ENCODE measurements at places on chromosomes 2 and 18.

- peak; percentile 50 for DNase-seq
Observed at GRCh38 chr2:237427769-237428506, 14.0 kb upstream of the COL6A3 start.

GRCh38 chr2:18588049-18588448 is 1.3 kb downstream of the NT5C1B start:
- DNase-seq, result no peak

DNA sequence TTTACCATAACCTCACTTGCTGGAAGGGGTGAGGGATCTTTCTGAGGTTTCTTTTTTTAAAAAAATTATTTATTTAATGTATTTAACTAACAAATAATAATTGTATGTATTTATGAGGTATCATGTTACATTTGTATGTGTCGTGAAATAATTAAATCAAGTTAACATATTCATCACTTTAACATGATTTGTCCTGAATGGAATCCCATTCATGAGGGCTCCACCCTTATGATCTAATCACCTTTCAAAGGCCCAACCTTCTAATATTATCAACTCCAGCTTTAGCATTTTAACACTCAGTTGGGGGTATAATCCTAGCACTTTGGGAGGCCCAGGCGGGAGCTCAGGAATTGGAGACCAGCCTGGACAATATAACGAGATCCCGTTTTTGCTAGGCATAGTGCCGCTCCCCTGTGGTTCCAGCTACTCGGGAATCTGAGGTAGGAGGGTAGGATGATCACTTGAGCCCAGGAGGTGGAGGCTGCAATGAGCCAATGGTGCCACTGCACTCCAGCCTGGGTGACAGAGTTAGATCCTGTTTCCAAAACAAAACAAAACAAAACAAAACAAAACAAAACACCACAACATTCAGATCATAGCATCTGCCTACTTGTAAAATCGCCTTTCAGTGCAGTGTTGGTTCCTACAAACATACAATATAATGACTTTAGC is 1.1 kb upstream of the TAF4B start:
- no peak for DNase-seq

GRCh38 chr2:8355102-8355859 is 326.6 kb upstream of the ID2 start:
- DNase-seq, result no peak

DNA sequence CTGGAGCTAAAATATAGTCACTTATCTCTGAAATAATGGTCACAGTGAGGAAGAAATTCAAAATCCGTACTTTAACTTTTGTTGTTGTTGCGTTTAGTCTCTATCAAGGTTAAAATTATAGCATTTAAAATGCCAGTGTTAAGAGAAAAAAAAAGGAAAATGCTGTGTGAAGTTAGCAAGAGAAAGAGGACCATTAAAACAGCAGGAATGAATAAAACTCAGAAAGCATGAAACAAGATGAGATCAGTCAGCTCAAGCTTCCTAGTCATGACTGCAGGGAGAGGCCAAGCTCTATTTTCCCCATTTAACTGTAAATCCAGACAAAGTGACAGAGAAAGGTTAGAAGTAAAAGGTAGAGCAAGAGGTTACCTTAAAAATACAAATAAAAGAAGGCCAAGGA is 281.7 kb upstream of the ATP5MC3 start:
- DNase-seq, result no peak

DNA sequence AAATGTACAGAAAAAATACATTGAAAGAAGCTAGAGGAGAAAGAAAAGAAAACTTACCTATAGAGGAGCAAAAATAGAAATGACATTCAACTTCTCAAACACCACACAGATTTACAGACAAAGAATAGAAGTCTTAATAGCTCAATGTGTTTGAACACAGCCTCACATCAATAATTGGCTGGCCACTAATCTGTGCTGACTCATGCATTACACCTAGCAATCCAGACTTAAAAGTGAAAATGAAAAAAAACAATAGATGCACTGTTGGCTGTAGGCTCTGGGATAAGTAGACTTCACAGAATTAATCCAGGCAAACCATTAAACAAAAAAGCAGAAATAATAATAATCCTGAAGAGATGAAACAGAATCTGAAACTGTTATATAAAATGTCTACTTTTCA is 961.3 kb upstream of the CELF4 start:
- no peak for DNase-seq

GRCh38 chr2:39529836-39530235 is 92.8 kb upstream of the MAP4K3 start:
- DNase-seq, result no peak

DNA sequence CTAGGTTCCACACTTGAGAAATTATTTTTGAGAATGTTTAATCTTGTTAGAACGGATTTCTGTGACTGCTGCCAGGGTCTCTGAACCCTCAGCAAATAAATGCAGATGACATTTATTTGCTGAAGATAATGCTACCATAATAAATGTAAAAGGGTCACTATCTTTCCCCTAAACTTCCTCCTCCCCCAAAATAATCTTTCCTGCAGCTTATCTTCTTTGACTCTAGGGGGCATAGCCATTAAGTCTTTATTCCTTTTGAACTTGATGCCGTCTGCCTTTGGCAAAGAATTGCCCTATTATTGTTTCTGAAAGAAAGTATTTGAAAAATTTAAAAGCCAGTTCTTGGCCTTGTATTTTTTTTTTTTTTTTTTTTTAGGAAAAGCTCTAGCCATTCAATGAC is 63.6 kb upstream of the ACSL3 start:
- no peak for DNase-seq

GRCh38 chr2:10576456-10576855 is 113.3 kb downstream of the NOL10 start:
- DNase-seq, result no peak

DNA sequence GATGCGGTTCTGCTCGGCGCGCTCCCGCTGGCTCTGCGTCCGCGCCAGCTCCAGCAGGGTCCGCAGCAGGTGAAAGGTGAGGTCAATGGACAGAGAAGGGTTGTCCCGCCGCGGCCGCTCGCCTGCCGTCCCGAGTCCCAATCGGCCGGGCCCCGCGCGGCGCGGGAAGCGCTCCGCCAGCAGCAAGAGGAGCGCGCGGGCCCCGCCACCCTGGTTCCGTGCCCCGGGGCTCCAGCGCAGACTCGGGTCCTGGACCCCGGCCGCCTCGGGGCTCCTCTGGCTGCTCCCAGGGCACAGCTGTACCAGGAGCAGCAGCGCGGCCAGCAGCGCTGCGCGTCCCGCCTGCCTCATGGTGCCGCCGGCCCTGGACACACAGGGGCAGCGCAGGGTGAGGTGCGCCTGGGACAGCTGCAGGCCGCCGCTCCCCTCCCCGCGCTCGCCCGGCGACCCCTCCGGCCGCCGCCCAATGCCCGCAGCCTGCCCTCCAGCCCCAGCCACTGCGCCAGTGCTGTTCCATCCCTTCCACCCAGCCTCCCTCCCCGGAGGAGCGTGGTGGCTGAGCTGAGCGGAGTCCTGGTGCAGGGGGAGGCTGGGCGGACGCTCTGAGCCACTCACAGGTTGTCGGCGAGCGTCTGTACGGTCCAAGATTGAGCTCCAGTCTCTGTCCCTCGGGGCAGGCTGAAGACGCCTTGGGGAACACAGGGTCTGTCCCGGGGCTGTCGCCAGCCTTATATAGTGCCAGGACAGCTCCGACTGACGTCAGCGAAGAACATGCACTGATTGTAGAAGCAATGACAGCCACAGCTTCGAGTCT is 493 bp downstream of the UCN start:
- no peak for DNase-seq

DNA sequence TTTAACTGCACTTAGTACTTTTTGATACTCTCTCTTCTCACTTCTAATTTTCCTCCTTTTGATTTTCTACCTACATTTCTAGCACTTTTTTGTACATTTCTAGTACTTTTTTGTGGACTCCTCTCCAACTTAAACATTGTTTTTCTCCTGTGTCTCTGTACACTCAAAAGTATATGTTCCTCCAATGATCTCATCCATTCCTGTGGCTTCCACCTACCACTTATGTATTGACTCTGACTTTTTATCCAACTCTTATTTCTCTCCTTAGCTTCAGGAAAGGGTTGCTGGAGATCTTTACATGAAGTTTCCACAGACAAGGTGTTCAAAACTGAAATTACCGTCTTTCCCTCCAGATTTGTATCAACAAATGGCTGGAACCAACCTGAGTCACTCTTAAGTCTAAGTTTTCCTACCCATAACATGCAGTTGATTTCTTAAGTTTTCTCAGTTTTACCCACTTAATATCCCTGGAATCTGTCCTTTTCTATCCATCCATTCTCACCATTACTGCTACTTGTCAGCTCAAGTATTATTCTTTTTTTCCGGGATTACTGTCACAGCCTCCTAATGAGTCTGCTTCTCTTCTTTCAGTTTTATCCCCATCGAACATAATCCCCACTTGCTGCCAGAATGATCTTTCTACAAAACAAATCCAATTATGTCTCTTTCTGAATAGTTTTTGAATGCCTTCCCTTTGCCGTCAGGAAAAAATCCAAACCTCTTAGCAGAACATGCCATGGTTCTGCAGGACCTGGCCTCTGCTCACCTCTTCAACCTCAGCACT is 22.6 kb upstream of the PELI1 start:
- DNase-seq, result no peak

DNA sequence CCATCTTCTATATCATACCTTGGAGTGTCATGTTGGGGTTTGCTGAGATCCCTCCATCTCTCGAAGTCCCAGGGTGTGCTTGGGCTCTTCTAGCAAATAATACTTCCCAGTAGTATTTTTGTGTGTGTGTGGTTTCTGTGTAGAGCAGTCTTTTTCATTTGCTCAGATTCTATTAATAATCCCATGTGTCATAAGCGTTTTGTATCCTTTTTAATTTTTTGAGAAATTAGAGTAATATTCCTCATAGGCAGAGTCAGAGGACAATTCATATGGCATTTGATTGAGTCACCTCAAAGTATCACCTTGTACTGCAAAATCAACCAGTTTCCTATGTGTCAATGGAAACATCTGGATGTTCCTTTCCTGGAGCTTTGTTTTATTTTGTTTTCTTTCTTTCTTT is 37.4 kb upstream of the PPP1R1C start:
- no peak for DNase-seq

DNA sequence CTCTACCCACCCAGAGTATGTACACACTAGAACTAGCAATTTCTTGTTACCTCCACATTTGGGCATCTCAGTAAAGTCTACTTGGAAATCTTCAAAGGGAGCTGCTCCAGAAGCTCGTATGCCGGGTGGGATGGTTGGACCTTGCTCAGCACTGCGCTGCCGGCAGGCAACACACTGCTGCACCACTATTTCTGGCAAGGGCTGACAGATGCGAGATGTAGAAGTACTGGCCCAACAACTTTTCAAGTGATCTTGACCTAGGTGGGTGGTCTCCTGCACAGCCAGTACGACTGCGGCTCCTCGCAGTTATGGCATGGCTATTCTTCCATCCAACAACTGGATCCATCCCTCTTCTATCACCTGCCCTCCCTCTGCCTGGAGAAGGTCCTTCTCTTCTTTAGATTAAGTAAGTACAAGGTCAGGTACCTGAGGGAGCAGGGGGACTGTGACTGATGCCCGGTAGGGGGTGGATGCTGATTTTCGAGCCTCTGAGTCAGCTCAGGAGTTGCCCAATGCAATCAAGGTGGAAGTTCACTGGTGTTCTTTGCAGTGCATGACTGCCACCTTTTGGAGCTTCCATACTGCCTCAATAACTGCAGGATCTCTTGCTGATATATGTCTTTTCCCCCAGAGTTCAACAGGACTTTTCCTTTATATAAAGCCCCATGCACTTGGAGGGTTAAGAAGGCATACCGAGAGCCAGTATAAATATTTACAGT is 100.4 kb upstream of the SLC1A4 start:
- no peak for DNase-seq

GRCh38 chr2:102028470-102028869 is 36.7 kb downstream of the IL1R2 start:
- no peak for DNase-seq

DNA sequence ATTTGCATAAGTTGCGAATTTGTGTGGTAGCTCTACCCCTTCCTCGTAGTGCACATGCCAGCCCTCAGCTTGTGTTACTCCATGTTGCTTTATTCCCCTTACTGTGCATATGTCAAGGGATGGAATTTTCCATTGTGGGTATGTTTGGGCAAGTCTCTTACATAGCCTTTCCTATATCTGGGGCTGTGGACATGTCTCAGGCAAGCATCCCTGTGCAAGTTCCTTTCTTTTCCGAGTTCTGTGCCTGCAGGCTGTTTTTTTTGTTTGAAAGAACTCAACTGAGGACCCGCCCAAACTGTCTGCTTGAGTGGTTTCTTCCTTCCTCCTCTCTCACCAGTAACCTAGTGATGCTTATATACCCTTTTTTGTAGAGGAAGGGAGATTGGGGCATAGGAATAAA is 1739.1 kb upstream of the PIK3C3 start:
- no peak for DNase-seq

- no peak for DNase-seq
Observed at GRCh38 chr2:70745276-70745825, 22.6 kb downstream of the ADD2 start.

DNA sequence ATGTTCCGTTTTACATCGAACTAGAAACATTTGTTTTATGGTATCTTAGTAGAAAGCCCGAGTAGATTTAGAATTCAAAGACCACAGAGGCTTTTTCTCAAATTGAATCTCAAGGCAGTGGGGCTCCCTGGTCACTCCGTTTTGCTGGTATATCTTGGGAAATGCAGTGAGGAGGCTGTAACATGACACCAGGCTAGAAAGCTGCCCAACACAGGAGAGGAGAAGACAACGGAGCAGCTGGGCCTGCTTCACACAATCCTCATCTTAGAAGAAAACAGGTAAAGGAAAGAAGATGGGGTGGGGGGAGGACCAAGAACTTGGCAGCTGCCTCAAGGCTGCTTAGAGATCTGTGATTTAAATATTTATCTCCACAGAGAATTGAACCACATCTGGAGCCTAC is 38.3 kb upstream of the EPB41L3 start:
- no peak for DNase-seq

- DNase-seq, result no peak
Observed at GRCh38 chr18:69817335-69817940, 130.2 kb downstream of the CD226 start.

DNA sequence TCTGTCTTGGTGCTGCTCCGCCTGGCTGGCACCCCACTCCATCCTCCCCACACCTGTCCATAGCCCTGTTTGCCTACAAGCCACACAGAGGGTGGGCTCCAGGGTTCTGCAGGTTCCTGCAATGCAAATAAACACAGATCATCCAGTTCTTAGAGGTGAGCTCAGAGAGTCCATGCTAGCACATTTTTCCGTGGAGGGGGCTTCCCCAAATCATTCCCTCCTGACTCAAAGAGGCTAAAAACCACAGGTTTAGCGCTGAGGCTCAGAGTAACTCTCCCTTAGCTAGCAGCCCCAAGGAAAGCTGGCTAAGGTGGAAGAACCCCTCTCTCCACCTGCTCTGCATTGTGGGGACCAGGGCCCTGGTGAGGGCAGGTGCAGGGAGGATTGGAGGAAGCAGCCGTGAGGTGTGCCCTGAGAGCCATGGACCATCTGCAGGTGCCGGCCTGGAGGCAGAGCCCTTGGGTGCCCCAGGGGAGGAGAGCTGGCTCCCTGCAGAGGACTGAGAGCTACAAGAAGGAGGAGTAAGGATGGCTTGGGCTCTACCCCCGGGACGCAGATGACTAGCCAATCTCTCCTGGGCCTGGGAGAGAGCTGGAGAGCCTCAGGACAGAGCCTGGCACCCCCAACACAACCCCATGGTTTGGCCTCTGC is 23.8 kb upstream of the TEX44 start:
- DNase-seq, result no peak

Data from activated CD4-positive, CD25-positive, alpha-beta regulatory T cell treated with anti-CD3 and anti-CD28 coated beads, Interleukin-2, amount 50 U/mL, for 16 hours (primary cell).